Stimulated activated CD8-positive, alpha-beta memory T cell treated with anti-CD3 and anti-CD28 coated beads, Interleukin-15, amount 100 ng/mL, for 24 hours (primary cell): ENCODE measurements at places on chromosomes 13 and 19.
A peak's percentile ranks its signal among the peaks of the same experiment; 100 is the strongest.

DNA sequence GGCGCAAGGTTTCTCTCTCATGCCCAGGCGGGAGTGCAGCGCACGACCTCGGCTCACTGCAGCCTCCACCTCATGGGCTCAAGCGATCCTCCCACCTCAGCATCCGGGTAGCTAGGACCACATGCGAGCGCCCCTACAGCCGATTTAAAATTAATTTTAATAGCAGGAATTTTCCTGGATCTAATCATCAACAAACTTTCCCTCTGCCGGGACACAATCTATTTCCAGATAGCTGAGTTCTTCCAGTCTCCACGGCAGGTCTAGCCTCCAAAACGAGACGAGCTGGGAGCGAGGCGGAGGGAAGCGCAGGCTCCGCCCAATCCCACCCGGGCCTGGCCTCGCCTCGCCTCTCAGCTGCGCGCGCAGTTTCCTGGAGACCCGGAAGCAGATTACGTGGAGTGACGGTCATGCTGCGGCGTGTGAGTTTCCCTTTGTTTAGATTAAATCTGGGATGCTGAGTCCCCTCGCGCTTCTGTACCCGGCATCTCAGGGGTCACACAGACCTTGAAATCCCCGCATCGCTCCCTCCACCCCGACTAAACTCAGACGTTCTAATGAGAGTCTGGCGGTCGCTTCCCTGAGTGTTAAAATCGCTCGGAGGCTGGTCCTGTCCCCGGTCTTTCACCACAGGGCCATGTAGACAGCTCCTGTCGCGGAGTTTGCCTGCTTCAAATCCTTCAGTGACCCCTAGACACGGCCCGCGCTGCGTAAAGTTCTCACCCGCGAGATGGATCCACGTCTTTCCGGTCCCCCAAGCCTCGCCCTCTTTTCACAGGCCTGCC is at the start of gene ZNF880:
ZNF880 (plus strand) TSS at position 365 of the 782 bp plus-strand sequence; CDS start at position 408, 43 bp downstream.
- DNase-seq = peak; percentile 87

GRCh38 chr13:83057119-83057518 is 825.2 kb downstream of the SLITRK1 start:
- no peak for DNase-seq

- DNase-seq = no peak
These were observed 4.0 kb downstream of the KLK1 start for GRCh38 chr19:50819636-50820035.

DNA sequence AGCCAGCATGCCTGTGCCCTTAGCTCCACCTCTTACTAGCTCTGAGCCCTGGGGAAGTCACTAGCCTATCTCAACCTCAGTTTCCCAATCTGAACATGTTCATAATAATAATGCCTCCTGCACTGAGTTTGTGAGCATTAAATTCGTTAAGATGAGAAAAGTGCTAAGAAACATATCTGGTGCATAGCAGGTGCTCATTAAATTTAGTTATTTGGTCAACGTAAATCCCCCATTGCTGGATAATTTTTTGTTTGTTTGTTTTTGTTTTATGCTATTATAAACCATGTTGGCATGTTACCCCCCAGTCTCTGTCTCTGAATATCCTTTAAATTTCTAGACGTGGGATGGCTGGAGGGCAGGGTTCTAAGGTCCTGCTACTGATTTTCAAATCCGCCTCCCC is 10.6 kb downstream of the FCGBP start:
- no peak for DNase-seq

- no peak for DNase-seq
These were observed 49.6 kb downstream of the ABCC4 start for GRCh38 chr13:95251641-95252040.

GRCh38 chr19:33284756-33285155 is 17.6 kb downstream of the CEBPA start:
- no peak for DNase-seq

GRCh38 chr19:1532003-1532402 is 8.1 kb downstream of the PLK5 start:
- DNase-seq = no peak

DNA sequence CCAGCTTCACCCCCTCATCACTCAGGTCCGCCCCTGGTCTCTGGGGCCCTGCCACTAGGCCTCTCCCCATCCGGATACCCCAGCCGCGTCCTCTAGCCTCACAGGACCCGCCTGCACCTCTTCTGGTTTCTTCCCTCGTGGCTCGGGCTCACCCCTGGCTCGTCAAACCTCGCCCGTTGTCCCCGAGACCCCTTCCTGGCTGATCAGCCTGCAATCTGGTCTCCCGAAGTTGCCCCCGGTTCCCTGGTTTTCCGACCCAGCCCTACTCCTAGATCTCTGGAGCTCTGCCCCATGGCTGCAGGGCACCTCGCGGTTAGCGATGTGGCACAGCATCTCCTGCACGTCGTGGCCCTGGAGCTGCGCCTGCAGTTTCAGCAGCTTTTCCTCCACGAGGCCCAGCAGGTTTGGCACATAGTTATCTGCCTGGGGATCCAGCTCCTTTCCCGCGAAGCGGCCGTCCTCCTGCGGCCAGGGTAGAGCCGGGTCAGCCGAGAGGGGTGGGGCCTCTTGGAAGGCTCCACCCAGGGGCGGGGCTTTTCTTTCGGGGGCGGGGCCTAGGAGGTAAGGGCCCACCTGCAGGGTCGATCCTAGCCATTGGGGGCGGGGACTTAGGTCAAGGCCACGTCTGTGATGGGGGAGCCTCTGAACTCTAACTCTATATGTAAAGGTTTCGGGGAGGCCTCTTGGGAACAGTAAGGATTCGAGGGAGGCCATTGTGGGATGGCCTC is 2.4 kb upstream of the RGL3 start:
- DNase-seq = no peak

DNA sequence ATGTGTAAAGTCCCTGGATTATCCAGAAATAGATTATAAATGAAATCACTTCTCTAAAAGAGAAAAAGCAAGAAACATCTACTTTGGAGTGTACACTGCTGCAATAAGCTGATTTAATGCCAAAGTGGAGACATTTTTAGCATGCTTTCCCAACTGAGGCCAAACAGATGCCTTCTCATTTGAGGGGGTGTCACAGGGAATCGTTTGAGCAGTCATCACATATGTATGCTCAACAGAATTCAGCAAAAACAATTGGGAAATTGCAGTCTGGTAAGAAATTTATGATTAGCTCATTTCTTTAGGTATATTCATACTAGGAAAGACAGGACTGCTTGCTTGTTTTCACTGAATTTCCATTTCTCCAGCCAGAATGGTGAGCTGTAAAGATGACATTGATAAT is 27.3 kb upstream of the TPP2 start:
- no peak for DNase-seq

DNA sequence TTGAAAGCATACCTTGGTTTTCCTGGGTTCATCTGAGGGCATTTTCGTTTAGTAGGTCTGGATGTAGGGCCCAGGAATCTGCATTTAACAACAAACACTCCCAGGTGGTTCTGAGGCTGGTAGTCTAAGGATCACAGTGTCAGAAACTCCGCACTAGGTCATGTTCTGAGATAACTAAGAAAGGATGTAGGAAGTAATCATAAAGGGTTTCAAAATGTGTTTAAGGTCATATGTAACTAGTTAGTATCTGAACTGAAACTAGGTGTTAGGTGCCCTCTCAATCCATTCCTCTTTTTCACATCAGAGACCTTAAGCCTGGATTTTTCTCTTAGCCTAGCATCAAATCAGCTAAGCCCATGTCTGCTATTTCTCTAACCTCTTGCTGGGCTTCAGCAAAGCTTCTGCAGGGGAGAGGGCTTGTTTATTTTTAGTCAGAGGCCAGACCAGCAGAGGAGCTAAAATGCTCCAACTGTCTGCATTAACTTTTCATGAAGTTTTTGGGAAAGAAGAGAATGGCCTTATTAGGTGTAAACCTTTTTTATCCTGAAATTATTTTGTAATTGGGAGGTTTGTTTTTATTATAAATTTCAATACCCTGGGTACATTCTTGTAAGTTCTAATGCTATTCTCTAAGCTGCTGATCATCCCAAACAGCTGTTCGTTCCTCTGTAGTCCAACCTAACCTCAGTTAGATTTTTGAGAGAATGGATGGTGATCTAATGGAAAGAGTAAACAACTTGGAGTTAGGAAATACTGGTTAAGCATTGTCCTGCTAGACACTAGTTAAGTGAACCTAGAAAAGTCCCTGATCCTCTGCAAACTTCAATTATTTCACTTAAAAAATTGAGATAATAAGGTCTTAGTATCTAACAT is 262.8 kb upstream of the RFC3 start:
- no peak for DNase-seq

GRCh38 chr19:35051796-35052195 is 10.3 kb downstream of the HPN start:
- DNase-seq = no peak

GRCh38 chr13:70784207-70784989 is 676.1 kb upstream of the KLHL1 start:
- no peak for DNase-seq

DNA sequence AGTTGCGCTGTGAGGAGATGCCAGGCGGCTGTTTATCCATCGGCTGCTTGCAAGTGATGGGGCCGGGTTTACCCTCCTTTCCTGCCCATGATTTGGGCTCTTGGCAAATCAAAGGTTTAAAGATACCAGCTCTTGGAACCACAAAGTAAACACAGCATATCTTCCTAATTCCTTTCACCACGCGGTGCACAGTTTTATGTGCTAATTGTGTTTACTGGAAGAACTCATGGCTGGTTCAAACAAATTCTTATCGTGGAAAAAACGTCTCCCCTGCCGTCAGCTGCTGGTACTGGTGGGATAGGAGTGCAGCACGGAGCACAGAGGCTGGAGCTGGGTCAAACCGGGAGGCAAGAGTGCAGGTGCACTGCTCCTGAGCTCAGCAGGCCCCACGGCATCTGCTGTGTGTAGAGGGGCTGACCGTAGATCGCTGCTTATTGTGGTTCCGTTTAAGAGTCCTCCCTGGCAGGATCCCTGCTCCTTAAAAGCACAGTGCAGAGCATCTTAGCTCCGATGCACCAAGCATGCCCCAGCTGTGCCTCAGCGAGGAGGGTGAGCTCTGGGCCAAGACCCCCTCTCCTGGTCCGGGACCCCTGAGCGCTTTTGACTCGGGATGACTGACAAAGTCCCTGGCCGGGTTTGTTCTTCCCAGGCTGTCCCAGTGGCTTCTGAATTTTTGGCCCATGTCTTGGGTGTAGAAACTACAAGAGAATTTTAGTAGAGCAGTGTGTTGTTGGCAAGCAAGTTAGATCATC is 51.3 kb upstream of the GAS6 start:
- DNase-seq = no peak

DNA sequence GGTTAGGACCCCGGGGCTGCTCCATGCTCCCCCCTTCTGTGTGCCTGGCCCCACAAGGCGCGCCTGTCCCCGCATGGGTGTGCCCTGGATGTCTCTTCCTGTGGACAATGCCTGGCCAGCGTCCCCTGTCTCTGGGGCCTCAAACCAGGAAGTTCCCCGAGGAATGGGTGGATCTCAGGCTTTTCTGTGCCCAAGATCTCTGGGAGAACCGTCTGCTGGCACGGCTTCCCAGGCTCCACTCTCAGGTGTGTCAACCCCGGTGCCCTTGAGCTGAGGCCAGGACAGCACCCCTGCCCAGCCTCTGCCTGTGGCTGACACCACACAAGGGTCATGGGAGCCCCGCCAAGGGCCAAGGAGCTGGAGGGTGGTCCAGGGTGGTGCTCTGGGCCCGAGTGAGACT is 15.7 kb downstream of the ZNF444 start:
- DNase-seq = no peak

DNA sequence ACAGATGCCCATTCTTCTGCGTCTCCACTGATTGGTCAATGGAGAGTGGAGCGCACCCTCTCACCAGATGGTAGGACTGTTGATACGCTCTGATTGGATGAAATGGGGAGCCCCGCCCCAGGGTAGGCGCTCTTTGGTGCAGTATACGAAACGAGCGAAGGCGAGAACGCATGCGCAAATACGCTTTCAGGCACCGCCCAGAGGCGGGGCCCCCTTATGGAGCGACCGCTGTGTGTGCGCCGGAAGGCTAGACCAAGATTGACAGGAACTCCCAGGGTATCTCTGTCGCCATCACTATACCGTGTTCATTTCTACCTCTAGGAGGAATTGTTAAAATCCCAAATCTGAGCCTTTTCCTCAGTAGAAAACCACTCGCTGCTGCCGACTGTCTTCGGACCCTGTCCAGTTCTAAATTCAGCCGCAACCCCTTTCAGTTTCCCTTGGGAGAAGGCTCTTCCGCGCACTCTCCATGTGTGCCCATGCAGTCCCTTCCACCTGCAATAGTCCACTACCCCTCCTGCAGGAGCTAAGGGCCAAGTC is 720 bp upstream of the HNRNPL start:
- DNase-seq = no peak

GRCh38 chr19:16022251-16022650 is 54.0 kb upstream of the TPM4 start:
- no peak for DNase-seq

DNA sequence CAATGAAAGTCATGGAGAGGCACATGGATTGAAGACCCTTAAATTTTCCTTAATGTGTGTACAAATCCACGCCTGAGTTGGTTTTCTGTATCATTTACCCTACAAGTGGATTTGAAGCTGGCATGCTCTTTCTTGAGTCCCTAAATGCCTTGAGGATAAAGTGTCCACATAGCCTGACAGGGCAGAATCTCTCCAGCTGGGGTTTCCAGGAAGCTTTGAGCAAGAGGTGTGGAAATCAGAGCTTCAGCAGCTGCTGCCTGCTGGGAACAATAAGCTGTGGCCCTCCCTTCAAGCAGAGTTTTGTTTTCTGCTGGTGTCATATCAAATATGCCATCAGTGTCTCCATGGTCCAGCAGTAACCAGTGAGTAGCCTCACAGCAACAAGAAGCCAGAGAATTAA is 120.3 kb upstream of the SERTM1 start:
- no peak for DNase-seq

GRCh38 chr13:74068471-74068870 is 65.7 kb downstream of the KLF12 start:
- no peak for DNase-seq

DNA sequence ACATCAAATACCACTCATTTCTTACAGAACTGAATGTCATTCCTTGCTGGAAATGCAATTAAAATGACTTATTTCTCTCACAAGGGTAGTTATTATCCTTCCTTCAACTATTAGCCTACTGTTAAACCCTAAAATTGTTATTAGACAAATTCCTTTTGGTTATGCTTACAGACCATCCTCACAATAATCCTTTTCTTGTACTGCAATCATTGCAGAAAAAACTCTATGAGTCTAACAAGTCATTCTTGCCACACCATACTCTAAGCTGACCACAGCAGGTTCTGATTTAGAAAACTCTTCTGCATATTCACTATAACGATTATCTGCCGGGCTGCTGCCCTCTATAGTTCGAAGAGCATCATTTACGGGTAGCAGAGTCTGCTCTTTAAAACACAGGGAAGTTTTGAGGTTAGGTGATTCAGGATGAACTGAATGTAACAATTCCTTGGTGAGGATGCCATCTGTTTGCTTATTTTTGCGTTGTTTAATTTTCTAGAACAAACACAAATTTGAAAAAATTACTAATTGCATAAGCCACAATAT is 38.2 kb downstream of the MTMR6 start:
- no peak for DNase-seq

GRCh38 chr13:51814071-51814470 is 10.1 kb upstream of the DHRS12 start:
- DNase-seq = no peak

DNA sequence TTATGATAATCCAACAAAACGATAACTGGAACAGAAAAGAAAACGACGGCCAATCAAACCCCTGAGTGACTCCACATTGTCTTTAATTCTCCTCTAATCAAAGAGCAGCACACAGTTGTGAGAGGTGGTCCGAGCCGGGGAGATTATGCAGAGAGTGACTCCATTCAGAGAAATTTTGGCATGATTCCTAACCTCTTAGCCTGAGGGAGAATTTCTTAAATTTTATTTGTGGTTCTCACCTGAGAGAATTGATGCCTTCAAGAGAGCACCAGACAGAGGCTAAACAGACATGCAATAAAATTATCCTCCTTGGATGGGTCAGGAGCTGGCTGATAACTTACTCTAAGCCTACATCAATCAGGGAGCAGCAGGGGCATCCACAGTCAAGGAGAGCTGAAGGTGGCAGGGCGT is 310.0 kb upstream of the KLF12 start:
- no peak for DNase-seq
